ENCODE measurements at places on chromosomes 11 and 22.

GRCh38 chr22:29225422-29226090 lies 19.9 kb downstream of the EMID1 start:
- no peak for DNase-seq

DNA sequence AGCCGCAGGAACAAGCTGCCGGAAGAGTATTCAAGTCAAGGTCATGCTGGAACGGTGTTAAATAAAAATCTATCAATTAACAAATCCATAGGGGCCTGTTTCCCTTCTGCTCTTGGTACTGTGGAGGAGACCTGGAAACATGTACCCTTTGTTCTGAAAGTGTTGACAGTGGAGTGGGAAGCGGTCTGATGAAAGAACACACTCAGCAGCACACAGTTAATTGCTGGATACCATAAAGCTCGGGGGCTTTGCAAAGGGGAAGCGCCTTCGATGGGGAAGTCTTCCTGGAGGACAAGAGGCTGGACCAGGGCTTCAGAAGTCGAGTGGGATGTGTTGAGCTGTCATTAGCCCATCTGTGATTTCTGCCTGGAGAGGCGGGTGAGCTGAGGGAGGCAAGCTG lies 112.5 kb upstream of the CLPB start:
- DNase-seq: no peak

DNA sequence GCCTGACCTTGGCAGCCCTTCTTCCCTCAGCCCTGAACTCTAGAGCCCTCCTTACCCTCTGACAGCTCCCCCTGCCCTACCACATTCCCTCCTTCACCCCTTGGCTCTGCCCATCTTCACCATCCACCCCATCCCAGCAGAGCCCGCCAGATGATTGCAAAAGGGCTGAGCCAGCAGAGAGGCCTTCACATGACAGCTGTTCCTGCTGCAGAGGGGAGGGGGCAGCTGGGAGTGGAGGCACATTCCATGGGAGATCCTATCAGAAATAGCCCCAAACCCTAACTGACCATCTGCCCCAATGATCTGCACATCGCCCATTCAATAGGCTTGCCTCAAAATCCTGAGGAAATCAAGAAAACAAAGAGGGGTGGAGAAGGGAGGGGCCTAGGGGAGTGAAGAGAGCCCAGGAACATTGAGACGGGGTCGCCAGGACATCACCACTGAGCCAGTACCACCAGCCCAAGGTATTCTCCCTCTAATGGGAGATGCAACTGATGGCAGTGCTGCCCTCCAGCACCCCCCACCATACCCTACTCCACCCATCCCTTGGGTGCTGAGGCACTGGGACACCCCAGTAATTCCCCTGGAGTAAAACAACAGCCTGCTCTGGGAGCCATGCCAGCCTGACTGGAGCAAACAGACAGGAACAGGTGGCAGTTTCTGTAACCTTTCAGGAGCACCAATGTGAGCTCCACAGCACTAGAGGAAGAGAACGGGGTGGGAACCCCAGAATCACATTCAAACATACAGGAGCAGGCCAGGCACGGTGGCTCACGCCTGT lies 8.0 kb upstream of the AHNAK start:
- no peak for DNase-seq

DNA sequence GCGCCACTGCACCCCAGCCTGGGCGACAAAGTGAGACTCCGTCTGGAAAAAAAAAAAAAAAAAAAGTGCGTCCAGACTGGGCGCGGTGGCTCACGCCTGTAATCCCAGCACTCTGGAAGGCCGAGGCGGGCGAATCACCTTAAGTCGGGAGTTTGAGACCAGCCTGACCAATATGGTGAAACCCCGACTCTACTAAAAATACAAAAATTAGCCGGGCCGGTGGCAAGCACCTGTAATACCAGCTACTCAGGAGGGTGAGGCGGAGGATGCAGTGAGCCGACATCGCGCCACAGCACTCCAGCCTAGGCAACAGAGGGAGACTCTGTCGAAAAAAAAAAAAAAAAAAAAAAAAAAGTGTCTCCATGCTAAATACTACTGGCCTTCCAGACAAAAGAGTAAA lies 1.3 kb downstream of the USP28 start:
- DNase-seq: no peak

- DNase-seq: no peak
These were observed 14.6 kb upstream of the POLD3 start for GRCh38 chr11:74577624-74578396.

DNA sequence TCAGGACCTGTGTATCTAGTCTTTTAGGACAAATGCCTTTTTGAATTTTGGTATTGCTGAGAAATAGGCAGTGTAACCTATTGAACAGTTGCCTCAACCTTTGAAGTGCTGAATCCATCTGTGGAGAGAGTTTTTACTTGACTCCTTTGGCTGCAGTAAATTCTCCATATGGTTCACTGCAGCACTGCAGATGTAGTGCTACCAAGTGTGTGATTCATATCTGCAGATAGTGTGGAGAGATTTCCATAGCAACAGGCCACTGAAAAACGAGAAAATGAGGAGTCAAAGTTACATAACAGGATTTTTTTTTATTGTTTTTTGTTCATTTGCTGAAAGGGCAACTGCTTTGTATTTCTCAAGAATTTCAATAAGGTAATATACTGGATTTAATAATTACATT lies 356.1 kb downstream of the RAB38 start:
- no peak for DNase-seq

Data from activated CD4-positive, alpha-beta T cell treated with anti-CD3 and anti-CD28 coated beads, Interleukin-2, Interleukin-6, amounts not matched to agents 100 ng/mL and 50 ng/mL, durations not matched to agents 16 hours and 8 hours (primary cell).